ENCODE measurements at places on chromosomes 7 and 10.
A peak's percentile ranks its signal among the peaks of the same experiment; 100 is the strongest.

GRCh38 chr10:88833723-88834122, 17.9 kb downstream of the ANKRD22 start:
- no peak for DNase-seq

DNA sequence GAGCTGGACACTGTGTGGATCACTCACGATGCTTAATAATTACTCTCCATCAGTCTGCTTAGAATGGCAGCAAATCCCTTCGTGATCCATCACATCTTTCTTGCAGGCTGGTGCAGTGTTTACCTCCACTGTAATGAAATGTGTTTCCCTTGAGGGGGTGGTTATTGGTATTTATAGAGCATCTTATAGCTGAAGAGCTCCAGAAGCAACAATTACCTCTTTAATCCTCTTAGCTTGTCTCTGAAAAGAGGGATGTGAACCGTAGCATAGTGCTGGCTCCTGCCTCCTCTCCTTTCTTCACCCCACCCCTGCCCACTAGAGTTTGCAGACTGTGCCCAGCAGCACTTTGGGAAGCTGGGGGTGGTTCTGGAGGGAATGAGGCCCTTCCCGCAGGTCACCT, 132.6 kb downstream of the CAMK1D start:
- DNase-seq = no peak

DNA sequence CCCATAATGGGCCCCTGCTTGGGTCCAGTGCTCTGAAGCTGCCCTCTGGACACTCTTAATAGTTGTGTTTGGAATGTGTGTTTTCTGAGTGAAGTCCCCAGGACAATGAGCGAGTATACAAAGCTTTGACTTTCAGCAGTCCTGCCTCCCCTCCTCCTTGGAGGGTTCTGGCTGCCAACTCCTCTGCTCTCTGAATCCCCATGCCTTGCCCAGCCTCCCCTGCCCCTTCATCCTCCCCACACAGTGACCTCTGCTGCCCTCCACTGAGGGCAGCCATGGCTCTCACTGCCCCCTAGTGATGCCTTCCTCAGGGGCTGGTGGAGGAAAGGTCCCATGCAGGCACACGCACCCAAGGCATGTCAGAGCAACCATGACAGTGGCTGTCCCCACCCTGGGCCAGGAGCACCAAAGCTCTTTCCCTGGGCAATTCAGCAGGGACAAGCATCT, 40.9 kb downstream of the FRMPD2 start:
- no peak for DNase-seq

DNA sequence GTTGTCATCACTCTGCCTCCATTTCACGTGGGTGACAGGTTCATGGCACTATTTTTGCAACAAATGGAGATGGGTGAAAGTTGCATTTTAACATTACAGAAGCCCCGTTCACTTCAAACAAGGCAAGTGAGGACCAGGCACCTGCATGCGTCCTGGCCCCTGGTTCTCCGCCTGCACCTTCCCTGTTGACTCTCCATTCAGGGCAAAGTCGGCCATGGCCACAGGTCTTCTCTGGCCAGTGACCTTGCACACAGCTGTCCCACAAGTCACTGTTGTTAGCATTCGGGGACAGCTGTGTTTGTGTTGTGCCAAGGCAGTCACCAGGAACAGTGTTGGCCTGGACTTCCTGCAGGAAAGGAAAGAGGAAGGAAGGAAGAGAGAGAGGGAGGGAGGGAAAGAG, 554.9 kb downstream of the TCERG1L start:
- no peak for DNase-seq

- DNase-seq = no peak
Measured at GRCh38 chr7:150503155-150503554, 11.5 kb upstream of the GIMAP7 start.

- no peak for DNase-seq
Measured at GRCh38 chr7:130894909-130895750, 161.1 kb upstream of the KLF14 start.

- DNase-seq = no peak
Measured at GRCh38 chr7:2645274-2645868, 13.6 kb downstream of the TTYH3 start.

DNA sequence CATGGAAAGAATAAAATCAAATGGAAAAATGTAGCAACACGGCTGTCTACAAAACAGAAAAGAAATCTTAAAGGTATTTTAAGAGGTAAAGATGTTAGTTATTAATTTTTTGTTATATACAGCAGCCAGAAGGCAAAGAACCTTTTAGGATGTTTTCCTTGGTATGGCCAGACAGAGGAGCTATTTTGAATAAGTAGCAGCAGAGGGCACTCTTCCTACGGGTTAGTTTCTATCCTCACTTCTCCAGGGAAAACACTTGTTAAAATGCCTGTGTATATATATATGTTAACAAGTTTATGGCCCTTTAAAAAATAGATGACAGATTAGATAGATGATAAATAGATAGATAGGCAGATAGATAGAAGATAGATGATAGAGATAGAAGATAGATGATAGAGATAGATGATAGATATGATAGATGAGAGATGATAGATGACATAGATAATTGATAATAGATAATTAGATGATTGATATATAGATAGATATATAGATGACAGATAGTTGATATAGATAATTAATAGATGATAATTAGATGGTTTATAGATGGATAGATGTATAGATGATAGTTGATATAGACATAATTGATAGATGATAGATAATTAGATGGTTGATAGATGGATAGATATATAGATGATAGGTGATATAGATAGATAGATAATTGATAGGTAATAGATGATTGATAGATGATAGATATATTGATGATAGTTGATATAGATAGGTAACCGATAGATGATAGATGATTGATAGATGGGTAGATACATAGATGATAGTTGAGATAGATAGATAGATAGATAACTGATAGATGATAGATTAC, 57.8 kb upstream of the WIPF3 start:
- DNase-seq = peak; percentile 70

DNA sequence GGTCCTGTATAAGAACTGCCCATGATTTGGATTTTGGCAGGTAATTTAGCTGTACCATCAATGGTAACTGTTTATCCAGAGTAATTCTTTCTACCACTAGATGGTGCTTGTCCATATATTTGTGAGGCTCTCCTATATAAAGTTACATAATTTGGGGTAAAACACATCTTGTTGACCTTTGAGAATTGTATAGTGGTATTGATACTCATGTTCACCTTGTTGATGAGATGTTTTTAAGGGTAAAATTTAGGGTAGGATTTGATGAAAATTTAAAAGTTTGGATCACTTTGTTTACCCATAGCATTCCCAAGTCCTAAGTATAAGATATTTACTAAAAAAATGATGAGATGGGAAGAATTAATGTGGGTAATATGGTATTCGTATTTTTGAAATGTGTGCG, 31.6 kb downstream of the ST7 start:
- DNase-seq = no peak

GRCh38 chr10:129375171-129375570, 91.9 kb upstream of the MGMT start:
- no peak for DNase-seq

GRCh38 chr7:116571037-116571436, 46.2 kb downstream of the CAV1 start:
- no peak for DNase-seq

DNA sequence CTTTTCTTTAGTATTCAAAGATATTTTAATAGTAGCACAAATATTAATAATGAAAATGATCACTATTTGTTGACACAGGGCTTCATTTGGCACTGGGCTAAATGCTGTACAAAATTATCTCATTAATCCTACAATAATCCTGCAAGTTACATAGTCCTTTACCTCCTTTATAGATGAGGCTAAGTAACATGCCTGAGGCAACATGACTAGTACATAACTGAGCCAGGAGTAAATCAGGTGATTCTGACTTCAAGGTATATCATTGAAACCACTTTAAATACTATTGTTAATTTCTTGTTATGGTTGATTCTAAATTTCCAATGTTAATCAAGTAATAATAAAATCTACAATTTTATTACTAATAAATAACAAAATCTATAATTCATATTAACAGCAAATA, 39.8 kb downstream of the SEM1 start:
- no peak for DNase-seq

DNA sequence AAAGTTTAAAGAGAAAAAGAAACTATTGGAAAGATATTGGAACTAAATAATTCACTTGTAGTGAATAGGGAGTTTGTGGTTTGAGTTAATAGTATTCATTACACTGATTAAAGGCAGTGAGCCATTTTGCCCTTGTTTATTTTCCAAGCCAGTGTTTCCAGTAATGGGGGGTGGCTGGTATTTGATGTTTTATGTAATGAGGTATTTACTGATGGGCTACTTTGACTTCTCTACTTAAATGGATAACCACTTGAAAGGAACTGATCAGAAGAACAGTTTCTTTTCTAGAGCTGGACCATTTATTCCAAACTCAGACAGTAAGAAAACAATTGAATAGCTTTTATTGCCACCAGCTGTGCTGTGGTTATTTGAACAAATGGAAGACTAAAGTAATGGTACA, 227.0 kb upstream of the HDAC9 start:
- no peak for DNase-seq

Measured in trophoblast cell (in vitro differentiated cells and primary cell).